ENCODE measurements at places on chromosomes 2 and 18. TPM values are rescaled to one million over a fixed set of nuclear protein-coding genes. Genes with fewer than 3 reads are reported as not detected.

The NTSR2 gene
- not detected for total RNA-seq

The KCNF1 gene
- total RNA-seq, result 0.27 TPM

DNA sequence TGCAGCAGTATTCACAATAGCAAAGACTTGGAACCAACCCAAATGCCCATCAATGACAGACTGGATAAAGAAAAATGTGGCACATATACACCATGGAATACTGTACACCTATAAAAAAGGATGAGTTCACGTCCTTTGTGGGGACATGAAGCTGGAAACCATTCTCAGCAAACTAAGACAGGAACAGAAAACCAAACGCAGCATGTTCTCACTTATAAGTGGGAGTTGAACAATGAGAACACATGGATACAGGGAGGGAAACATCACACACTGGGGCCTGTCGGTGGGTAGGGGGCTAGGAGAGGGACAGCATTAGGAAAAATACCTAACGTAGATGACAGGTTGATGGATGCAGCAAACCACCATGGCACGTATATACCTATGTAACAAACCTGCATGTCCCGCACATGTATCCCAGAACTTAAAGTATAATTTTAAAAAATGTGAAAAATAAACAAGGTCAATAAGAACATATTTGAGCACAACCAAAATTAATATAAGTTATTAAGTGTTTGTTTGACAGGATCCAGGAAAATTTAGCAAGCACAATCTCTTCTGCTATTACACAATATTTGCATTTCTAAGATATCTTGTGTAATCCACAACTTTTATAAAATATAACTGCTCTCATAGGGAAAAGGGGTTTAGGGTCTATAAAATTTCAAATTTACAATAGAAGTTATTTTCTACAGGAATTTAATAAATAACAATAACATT, 22.9 kb downstream of the CCBE1 start:
- no peak for DNase-seq

The RAD51AP2 gene
- 0.43 TPM for total RNA-seq

DNA sequence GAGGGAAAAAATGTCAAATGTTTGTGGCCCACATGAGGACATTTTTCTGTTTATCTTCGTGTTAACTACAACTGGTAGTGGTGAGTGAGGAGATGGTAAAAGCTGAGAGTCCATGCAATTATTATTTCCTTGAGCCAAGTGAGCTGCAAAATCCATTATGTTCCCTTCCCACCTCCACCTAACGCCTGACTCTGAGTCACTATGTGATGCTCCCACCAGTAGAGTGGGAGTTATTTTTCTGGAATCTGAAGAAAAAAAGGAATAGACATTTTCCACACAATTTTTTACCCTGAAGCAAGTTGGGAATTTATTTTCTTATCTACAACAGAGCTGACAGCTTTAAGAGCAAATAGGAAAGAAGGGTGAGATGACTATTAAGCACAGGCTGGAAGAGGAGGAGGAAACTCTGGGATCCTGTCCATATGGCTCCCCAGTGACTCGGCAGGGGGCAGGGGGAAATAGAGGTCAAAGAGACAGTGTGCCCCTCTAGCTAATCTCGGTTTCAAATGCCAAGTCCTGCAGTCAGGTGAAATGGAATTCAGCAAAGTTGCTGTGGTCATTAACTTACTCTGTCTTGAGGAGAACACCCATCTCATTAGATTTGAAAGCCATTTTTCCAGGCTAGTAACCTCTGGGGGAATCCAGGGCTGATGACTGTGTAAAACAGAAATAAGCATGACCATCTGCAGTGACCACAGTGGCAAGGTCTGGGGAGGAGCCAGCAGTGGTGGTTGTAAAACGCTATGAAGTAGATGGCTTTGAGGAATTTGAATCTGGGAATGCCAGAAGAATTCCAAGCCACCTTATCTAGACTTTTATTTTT, 463.9 kb downstream of the STK39 start:
- DNase-seq, result no peak

DNA sequence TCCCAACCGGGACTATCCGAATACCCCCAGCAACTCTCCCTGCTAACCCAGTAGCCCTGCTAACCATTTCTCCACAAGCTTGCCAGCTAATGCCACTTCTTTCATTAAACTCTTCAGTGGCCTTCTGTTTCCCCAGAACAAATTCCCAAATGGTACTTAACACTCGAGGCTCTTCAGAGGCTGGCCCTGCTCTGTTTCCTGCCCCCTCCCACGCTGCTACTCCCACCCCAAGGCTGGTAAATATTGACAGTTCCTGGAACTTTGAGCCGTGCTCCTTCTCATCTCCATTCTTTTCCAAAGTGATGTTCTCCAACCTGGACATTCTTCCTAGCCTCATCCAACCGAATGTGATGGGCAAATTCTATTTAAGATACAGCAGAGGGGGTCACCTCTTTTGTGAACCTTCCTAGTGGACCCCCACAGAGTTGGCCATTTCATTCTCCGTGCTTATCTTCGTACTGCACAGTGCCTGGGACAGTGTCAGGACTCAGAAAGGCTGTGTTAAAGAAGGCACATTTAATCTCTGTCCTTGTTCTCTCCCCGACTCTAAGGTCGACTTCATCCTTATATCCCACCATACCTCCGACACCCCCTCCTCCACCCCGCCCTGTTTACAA, 3.2 kb upstream of the KIDINS220 start:
- DNase-seq, result no peak

DNA sequence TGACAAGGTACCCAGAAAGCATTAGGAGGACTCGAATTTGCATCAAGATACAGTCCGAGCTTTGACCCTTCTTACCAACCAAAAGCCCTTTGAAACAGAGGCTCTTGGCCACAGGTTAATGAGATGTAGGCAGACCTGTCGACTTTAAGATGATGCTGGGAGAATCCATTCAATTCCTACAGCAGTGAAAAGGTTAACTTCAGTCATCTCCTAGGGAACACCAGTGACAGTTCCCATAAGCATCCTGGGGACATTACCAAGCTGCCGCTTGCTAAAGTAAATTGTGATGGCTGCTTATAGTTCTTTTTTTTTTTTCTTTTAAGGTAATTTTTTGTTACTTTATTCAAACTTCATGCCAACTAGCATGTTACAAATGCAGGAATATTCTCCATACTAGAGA, 379.3 kb downstream of the SOX11 start:
- DNase-seq, result no peak

- DNase-seq, result no peak
These were observed 28.8 kb downstream of the COLEC12 start for GRCh38 chr18:471716-472115.

All from cardiac septum (tissue), 1 donor.